ENCODE measurements at places on chromosomes 2 and 18.

DNA sequence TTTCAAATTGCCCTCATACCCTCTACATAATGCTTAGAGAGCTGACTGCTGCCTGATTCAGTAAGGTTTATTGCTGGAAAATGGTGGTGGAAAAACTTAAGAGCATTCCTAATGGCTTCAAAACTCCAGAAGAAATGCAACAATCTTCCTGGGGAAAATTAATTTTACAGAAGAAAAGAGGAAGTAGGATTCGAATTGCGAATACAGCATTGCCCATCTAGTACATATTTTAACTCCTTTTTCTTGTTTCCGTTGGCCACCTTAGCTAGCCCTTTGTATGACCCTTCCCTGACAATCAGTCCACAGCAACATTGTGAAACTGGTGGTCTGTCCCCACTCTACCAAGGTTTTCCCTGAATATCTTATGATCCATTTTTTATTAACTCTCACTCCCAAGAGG lies 224.7 kb downstream of the MTX2 start:
- no peak for DNase-seq

GRCh38 chr18:8469544-8470130 lies 139.6 kb upstream of the RAB12 start:
- DNase-seq, result no peak

DNA sequence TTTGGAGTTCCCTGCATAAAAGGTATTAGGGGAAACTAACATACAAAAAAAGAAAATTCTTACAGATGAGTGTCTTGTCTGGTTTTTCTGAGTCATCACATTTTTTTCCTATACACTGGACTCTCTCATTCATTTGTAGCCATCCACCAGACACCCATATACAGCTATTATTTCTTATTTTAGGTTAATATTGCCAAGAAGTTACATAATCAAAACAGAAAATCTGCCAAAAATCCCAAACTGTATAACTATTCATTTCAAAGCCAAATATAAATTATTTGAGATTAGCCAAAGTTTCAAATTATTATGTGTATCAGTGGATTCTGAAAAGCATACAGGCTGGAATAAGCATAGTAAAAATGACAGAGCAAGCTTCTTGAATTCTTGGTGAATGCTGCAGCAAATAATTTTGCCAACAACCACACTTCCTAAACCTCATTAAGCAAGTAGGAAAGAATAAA lies 191.2 kb downstream of the NCKAP5 start:
- no peak for DNase-seq

- DNase-seq, result no peak
Observed at GRCh38 chr2:21424375-21424774, 300.6 kb downstream of the TDRD15 start.

- DNase-seq, result no peak
Observed at GRCh38 chr2:10989782-10990181, 78.0 kb downstream of the KCNF1 start.

GRCh38 chr2:120526997-120527945 lies 181.3 kb downstream of the INHBB start:
- DNase-seq, result no peak

GRCh38 chr2:171568089-171568488 lies 45.8 kb downstream of the CYBRD1 start:
- no peak for DNase-seq
